ENCODE measurements at places on chromosomes 12 and 14. TPM values are rescaled to one million over a fixed set of nuclear protein-coding genes. Genes with fewer than 3 reads are reported as not detected.

Gene KRT6C
- total RNA-seq: not detected

Gene RND1
- 1.9 TPM for total RNA-seq

Gene MDP1
- 6.9 TPM for total RNA-seq

Gene PRR4
- total RNA-seq: 1.9 TPM

Gene SRGAP1
- total RNA-seq: 22.9 TPM

GRCh38 chr14:99040711-99041110, 231.3 kb downstream of the BCL11B start:
- ATAC-seq: no peak

DNA sequence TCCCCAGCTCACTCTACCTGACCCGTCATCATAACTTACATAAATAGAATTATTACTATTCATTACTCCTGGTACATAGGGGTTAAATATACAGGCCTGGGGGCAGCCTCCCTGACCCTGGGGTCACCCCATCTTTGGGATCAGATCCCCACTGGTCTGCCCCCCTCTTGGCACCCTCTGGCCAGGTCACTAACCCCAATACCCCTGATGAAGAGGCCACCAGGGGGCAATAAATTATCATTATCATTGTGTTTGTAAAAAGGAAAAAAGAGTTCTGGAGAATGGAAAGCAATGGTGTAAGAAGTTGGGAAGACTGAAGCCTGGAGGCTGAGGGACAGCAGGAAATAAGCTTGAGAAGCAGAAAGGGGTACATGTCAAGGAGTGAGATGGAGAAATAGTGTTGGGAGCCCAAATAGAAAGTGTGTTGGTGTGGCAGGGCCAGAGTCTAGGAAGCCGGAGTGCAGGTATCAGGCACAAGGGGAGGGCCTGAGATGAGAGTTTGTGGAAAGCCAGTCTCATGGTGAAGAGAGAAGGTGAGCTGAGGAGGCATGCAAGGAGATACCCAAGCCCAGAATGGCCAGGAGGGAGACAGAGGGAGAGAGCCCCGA, 6.1 kb upstream of the AAAS start:
- no peak for ATAC-seq

GRCh38 chr12:110739894-110740293, 2.8 kb downstream of the PPP1CC start:
- no peak for ATAC-seq

DNA sequence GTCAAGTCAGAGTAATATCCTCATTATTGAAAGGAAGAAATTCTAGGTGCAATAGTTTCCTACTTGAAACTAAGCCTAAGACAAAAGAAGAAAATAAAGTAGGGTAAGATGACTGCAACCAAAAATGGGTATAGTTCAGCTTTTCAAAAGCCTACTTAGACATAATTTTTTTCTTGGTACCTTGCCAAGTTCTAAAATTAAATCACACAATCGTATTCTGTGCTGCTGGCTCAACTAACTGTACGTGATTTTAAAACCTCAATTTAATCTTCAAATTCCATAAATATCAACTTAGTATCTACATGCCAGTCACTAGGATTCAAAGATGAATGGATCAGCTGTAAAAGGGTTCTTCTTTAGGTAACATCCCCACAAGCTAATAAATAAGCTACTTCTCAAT, 56.9 kb downstream of the SCAF11 start:
- no peak for ATAC-seq

DNA sequence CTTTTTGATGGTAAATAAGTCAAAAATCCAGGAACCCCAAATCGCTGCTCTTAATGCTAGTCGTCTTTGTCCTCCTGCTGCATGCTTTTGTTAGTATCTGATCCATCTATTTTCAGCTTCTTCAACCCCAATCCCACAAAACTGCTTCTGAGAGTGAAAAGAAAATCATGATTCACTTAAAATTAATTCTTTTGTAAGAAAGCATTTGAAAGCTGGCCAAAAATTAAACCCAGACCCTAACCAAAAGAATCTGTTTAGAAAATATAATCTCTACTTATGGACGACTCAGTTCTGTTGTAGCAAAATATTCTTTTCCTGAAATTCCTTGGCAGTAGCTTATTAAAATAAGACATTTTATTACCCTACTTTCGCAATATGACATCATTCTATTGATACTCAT, 443.6 kb upstream of the SYT1 start:
- ATAC-seq: no peak

DNA sequence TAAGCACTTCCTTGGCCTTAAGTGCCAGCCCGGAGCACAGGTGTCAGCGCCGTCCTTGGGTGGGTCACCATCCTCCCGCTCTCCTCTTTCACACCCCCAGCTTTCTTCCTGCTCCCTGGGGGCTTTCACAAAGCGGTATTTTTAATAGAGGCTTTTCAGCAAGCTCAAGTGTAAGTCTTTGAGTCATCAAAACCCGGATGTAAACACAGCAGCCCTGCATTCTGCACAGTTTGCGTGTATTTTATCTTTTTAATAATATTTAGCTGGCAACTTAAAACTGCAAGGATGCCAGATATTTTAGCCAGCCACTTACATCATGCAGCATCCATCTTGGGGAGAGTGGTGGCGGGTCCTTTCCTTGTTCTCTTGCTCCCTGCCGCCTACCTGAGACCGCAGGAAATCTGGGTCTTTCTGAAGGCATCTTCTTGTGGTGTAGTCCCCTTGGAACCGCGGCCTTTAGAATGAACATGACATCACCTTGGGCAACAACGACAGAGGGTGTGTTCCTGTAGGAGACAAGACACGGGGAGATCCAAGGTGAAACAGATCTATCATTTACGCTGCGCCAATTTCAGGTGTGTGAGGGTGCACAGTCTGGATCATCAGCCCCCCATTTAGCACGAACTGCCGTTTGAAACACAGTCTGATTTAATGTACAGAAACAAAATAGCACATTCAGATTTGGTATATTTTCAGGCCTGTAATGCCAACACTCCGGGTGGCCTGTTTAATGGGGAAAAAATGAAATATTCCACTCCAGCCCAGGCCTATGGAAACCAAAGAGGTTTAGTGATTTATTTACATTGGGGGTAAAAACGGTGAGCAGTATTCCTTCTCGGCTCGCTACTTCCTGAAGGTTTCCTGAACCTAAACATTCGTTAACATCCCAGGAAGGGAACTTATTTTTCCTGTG, 12.5 kb upstream of the IRF2BPL start:
- ATAC-seq: peak; percentile 7

- no peak for ATAC-seq
Observed at GRCh38 chr14:33475623-33476022, 475.3 kb downstream of the EGLN3 start.

- no peak for ATAC-seq
Observed at GRCh38 chr12:64598831-64599230, 11.5 kb upstream of the RASSF3 start.

GRCh38 chr14:67665868-67666267, 8.6 kb downstream of the VTI1B start:
- peak; percentile 55 for ATAC-seq

DNA sequence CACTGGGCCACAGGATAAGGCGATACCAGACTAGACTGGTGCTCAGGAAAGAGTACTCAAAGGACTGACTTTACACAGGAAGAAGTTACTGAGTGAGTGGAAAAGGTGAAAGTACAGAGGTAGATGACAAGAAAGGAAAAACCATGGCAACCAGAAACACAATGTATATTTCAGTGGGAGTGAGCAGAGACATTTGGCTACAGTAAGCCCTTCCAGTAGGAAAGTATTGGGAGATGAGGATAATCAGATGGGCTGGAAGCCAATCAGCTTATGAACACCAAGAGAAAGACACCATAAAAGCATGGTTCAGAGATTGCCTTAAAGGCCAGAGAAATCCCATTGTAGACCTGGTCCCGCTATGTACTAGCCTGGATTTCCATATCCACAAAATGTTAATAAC, 51.6 kb downstream of the TMTC1 start:
- ATAC-seq: no peak

- peak; percentile 1 for ATAC-seq
Observed at GRCh38 chr12:6964605-6965025, 5.8 kb downstream of the PHB2 start.

DNA sequence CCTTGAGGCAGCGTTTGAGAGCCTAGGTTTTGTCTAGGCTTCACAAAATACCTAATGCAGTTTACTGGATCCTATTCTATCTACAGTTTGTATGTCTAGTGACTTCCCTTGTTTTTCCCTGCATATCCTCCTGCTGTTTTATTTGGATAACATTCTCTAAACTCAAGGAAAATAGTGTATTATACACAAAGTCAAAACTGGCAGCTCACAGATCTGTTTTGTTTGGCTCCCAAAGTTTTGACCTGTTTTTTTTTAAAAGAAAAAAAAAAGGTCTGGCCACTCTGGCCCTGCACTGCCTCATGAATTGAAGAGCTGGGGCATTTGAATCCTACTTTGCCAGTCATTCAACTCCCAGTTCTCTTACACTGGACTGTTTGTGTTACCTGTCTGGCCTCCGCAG, 155.3 kb downstream of the KICS2 start:
- no peak for ATAC-seq

DNA sequence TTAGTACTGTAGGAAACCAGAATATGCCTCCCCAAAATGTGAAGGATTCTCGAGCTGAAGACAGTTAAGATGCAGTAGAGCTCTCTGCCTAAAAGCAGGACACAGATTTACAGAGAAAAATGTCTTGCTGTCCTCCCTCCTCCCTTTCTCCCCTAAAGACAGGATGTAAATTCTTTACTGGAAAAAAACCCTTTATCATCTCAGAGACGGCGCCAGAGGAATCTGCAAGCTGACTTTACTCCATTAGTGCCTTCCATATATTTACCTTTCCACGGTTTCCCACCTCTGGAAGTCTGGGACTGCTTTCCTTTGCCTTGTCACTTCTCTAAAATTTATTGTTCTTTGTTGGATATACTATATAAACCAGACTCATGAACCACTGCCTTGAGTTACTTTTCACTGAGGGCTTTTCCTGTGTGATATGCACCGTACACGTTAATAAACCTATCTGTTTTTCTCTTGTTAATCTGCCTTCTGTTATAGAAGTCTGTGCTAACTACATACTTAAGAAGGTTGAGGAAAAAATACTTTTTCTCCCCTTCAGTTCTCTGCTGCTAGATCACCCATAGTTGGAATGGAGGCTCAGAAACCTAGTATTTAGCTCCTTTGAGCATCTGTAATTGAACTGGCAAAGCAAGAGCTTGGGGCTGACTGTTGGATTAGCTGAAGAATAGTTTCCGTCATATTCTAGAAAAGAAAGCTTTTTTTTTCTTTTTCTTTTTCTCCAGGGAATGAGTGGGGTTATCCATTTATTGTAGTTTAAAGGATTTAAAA, 99.9 kb downstream of the RAD51B start:
- no peak for ATAC-seq

- no peak for ATAC-seq
Observed at GRCh38 chr14:103393676-103394626, 8.7 kb downstream of the MARK3 start.

DNA sequence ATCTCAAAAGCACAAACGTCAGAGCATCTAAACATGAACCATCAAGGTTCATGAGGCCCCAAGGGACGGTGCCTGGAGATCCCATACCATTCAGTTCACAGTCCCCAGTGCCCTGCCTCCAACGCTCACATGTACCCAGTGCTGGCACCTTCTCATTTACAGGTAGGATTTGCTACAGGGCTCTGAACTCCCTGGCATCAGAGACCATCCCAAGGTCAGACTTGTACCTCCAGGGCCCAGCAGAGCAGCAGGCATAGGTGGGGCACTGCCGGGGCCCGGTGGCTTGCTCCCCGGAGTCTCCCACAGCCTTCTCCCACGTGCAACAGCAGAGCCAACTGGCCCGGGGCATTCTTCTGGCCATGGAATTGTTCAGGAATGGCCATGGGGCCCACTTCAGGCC, 114.8 kb downstream of the BCL11B start:
- ATAC-seq: no peak

DNA sequence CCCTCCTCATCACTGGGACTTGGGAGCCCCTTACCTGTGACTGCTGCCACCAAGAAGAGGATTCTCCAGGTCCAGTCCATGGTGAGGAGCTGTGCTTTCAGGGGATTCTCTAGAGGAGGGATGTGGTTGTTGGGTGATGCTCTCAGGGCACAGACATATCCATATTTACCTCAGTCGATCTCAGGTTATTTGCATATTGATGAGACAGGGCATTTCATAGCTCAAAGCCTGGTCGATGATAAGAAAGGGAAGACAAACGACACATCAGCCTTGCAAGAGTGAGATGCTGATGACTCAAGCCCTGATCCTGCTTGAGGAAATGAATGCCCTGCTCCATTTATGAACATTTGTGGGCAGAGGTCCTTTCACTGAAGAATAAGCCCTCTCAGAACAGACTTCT, 981.0 kb downstream of the TMEM121 start:
- ATAC-seq: no peak

DNA sequence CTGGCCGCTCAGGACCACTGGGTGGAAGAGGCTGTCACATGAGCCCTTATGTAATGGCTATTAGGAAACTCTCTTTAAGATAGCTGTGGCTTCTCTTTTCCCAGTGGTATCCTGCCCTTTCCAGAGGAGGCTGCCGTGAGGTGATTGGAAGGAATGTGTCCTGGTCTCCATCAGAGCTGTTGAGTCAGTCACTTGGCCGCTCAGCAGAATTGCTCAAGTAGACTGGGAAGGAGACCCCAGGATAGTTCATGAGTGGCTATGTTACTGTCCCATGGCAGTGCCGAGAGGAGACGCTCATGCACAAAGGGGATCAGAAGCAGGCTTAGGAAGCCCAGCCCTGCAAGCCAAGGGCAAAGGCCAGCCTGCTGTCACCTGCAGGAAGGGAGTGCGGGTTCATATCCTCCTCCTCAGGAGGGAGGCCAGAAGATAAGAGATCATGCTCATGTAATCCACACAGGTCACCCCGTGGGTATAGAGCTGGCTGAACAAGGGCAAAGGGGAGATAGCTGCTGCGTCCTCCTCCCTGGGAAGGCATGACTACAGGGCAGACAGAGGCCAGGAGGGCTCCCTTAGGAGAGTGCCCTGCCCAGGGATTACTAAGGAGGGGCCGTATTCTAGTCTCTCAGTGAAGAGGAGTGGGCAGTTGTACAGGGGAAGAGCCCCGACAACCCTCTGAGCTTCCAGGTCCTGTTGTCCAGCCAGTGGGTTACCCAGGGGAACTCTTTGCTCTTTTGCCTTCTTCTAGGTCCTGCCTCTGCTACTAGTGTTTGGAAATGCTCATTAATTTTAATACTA, 137.0 kb upstream of the MAX start:
- peak; percentile 47 for ATAC-seq

DNA sequence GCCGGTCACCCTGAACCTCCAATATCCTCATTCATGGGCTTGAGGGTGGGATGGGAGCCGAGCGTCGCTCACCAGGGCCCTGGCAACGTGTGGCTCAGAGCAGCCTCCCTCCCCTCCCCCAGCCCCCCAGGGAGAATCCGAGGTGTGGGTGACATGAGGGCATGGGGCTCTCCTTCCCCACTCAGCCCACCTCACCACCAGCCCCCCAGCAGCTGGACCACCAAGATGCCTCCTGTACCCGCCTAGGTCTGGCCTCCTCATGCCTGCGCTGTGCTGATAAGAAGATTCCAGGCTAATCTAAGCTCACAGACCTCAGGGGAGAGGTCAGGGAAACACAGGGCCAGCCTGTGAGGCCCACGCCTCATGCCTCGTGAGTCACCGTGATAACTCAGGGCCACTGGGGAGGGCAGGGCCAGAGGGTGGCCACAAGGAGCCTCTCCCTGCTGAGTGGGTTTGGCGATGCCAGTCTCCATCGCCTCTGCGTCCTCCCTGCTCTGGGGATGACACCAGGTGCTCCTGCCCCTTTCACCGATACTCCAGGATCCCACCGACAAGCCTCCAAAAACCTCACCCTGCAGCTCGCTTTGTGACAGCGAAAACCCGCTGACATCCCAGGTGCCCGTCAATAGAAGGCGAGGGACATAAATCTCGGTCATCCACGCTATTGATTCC, 56.9 kb downstream of the TESC start:
- no peak for ATAC-seq

GRCh38 chr14:21985081-21985480, 311.5 kb upstream of the OR4E1 start:
- ATAC-seq: no peak
